ENCODE measurements at places on chromosomes 3 and 15. TPM values are rescaled to one million over a fixed set of nuclear protein-coding genes. Genes with fewer than 3 reads are reported as not detected.

- no peak overlapping the region for H3K27ac ChIP-seq
- peaks cover 7% of the 10 kb centered on the region for H3K27me3 ChIP-seq
- H3K4me1 ChIP-seq, result no peaks in the 10 kb centered on the region
- no peaks in the 10 kb centered on the region for H3K36me3 ChIP-seq
Observed at GRCh38 chr3:137792626-137793271, 28.6 kb downstream of the SOX14 start.

- no peak overlapping the region for H3K4me3 ChIP-seq
- peaks cover 59% of the 10 kb centered on the region for H3K36me3 ChIP-seq
- no peak overlapping the region for H3K27ac ChIP-seq
Observed at GRCh38 chr15:48777645-48778330, 33.1 kb downstream of the CEP152 start.

- no peak for DNase-seq
- H3K27ac ChIP-seq, result no peak overlapping the region
- peaks cover 1% of the 10 kb centered on the region for H3K36me3 ChIP-seq
- H3K4me3 ChIP-seq, result no peak overlapping the region
Observed at GRCh38 chr3:112689385-112689784, 48.4 kb upstream of the CCDC80 start.

- H3K27me3 ChIP-seq, result no peaks in the 10 kb centered on the region
- no peaks in the 10 kb centered on the region for H3K4me1 ChIP-seq
- H3K27ac ChIP-seq, result no peak overlapping the region
- H3K4me3 ChIP-seq, result no peak overlapping the region
Observed at GRCh38 chr3:160768031-160768430, 12.0 kb downstream of the PPM1L start.

- H3K27me3 ChIP-seq, result peaks cover 24% of the 10 kb centered on the region
- no peaks in the 10 kb centered on the region for H3K36me3 ChIP-seq
- H3K4me1 ChIP-seq, result no peaks in the 10 kb centered on the region
- no peak overlapping the region for H3K27ac ChIP-seq
Observed at GRCh38 chr3:159897331-159898075, 91.1 kb upstream of the IL12A start.

CDC25A gene
- 23.4 TPM for total RNA-seq

SCN5A gene
- not detected for total RNA-seq

GRCh38 chr15:29815000-29815710 is 7.1 kb downstream of the TJP1 start:
- no peak for DNase-seq
- peaks cover 81% of the 10 kb centered on the region for H3K27me3 ChIP-seq
- H3K4me1 ChIP-seq, result no peaks in the 10 kb centered on the region
- no peak overlapping the region for H3K4me3 ChIP-seq
- H3K36me3 ChIP-seq, result peaks cover 1% of the 10 kb centered on the region

GRCh38 chr3:42906070-42906847 is at the start of gene ZNF662:
TSS of gene ZNF662 (plus strand) at chr3:42906142. CDS start at chr3:42908115, 1,973 bp downstream.
- H3K4me1 ChIP-seq, result peaks cover 11% of the 10 kb centered on the region
- peaks cover 24% of the 10 kb centered on the region for H3K36me3 ChIP-seq
- no peak for DNase-seq
- peak within 1 kb of the TSS; percentile 13 for H3K4me3 ChIP-seq
- no peak within 1 kb of the TSS for H3K27ac ChIP-seq

- H3K4me1 ChIP-seq, result peaks cover 30% of the 10 kb centered on the region
- no peaks in the 10 kb centered on the region for H3K36me3 ChIP-seq
- no peak overlapping the region for H3K4me3 ChIP-seq
- no peak for DNase-seq
Observed at GRCh38 chr3:4464576-4464975, 2.5 kb downstream of the SUMF1 start.

GRCh38 chr3:29420106-29420505 is 139.2 kb downstream of the RBMS3 start:
- H3K36me3 ChIP-seq, result no peaks in the 10 kb centered on the region
- H3K4me1 ChIP-seq, result no peaks in the 10 kb centered on the region
- DNase-seq, result no peak
- no peak overlapping the region for H3K27ac ChIP-seq
- no peak overlapping the region for H3K4me3 ChIP-seq
- no peaks in the 10 kb centered on the region for H3K27me3 ChIP-seq

- no peak overlapping the region for H3K4me3 ChIP-seq
- peaks cover 18% of the 10 kb centered on the region for H3K4me1 ChIP-seq
- DNase-seq, result no peak
- H3K36me3 ChIP-seq, result no peaks in the 10 kb centered on the region
Observed at GRCh38 chr3:125386811-125387210, 11.7 kb upstream of the ZNF148 start.

KLF13 gene
- 235 TPM for total RNA-seq

ROBO1 gene
- 0.62 TPM for total RNA-seq

GABRR3 gene
- not detected for total RNA-seq

- H3K27ac ChIP-seq, result no peak overlapping the region
- H3K36me3 ChIP-seq, result no peaks in the 10 kb centered on the region
- DNase-seq, result no peak
Observed at GRCh38 chr3:166877971-166878370, 502.1 kb downstream of the ZBBX start.

GRCh38 chr3:186750316-186750715 is 33.1 kb upstream of the EIF4A2 start:
- no peak for DNase-seq
- no peak overlapping the region for H3K4me3 ChIP-seq
- H3K4me1 ChIP-seq, result peaks cover 9% of the 10 kb centered on the region
- no peaks in the 10 kb centered on the region for H3K27me3 ChIP-seq

TNFSF10 gene
- 83.8 TPM for total RNA-seq

- DNase-seq, result no peak
- no peaks in the 10 kb centered on the region for H3K36me3 ChIP-seq
- no peaks in the 10 kb centered on the region for H3K27me3 ChIP-seq
Observed at GRCh38 chr15:65937476-65937875, 68.2 kb downstream of the RAB11A start.

GRCh38 chr3:62876064-62876463 is 848 bp upstream of the CADPS start:
- no peaks in the 10 kb centered on the region for H3K36me3 ChIP-seq
- no peaks in the 10 kb centered on the region for H3K4me1 ChIP-seq
- no peak overlapping the region for H3K4me3 ChIP-seq
- H3K27ac ChIP-seq, result no peak overlapping the region
- peaks cover 39% of the 10 kb centered on the region for H3K27me3 ChIP-seq

GRCh38 chr3:101279162-101279561 is 41.2 kb downstream of the IMPG2 start:
- H3K4me3 ChIP-seq, result no peak overlapping the region
- H3K4me1 ChIP-seq, result no peaks in the 10 kb centered on the region
- H3K27ac ChIP-seq, result no peak overlapping the region
- H3K36me3 ChIP-seq, result no peaks in the 10 kb centered on the region
- no peaks in the 10 kb centered on the region for H3K27me3 ChIP-seq
- no peak for DNase-seq

ADAMTS17 gene
- total RNA-seq, result 5.0 TPM

DNA sequence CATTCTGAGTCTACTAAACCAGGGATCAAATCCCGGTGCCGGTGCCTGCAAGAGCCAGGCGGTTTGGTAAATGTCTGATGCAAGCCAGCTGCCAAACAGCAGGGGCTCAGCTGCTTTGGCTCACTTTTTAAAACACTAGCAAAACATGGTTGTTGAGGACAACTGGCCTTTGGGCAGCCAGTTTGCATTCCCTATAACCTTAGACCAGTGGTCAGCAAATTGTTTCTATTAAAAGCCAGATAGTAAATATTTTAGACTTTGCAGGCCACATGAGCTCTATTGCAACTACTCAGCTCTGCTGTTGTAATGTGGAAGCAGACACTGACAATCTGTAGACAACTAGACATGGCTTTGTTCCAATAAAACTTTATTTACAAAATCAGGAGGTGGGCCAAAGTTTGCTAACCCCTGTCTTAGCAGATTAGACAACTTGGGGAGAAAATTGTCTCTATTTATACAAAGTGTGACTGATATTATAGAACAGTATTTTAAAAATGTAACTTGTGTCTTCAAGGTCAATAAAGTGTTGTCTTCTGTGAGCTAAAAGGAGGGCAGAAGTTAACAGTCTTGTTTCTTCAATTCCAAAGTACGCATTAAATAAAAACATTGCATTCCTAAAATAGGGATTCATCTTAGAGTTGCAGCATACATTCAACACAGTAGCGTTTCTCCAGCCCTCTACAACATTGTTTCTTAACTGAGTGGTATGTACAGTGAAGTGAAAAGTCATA is 67.6 kb downstream of the SSUH2 start:
- H3K36me3 ChIP-seq, result no peaks in the 10 kb centered on the region
- no peak overlapping the region for H3K4me3 ChIP-seq
- no peak for DNase-seq
- no peaks in the 10 kb centered on the region for H3K4me1 ChIP-seq
- H3K27ac ChIP-seq, result no peak overlapping the region

GRCh38 chr3:79497447-79498111 is 270.2 kb downstream of the ROBO1 start:
- no peaks in the 10 kb centered on the region for H3K36me3 ChIP-seq
- no peaks in the 10 kb centered on the region for H3K27me3 ChIP-seq
- H3K4me3 ChIP-seq, result no peak overlapping the region
- H3K27ac ChIP-seq, result no peak overlapping the region
- H3K4me1 ChIP-seq, result no peaks in the 10 kb centered on the region
- DNase-seq, result no peak

CTSH gene
- total RNA-seq, result 54.8 TPM

DNA sequence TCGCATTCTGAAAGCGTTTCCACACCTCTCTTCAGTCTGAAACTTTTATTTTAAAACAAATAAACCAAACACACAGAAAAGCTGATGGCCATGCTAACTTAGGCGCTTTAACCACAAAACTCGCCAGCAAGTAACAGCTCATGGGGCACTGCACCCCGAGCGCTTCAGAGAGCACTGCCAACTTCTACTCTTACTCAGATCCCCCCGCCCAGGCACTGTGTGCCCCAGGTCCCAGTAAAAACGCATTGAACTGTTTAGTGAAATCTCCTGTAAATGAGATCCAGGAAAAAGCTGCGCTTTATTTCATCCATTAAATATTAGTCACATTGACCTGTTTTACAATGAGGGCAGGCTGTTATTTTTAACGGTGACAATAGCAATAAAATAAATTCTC is 99.7 kb downstream of the LRIG1 start:
- peaks cover 14% of the 10 kb centered on the region for H3K36me3 ChIP-seq
- no peak overlapping the region for H3K4me3 ChIP-seq
- H3K27me3 ChIP-seq, result no peaks in the 10 kb centered on the region
- no peak overlapping the region for H3K27ac ChIP-seq
- H3K4me1 ChIP-seq, result no peaks in the 10 kb centered on the region

- H3K27ac ChIP-seq, result no peak overlapping the region
- no peak overlapping the region for H3K4me3 ChIP-seq
- H3K27me3 ChIP-seq, result peaks cover 3% of the 10 kb centered on the region
- DNase-seq, result no peak
Observed at GRCh38 chr3:70277304-70277703, 35.1 kb downstream of the MDFIC2 start.

- H3K4me1 ChIP-seq, result peaks cover 31% of the 10 kb centered on the region
- no peak overlapping the region for H3K27ac ChIP-seq
- H3K36me3 ChIP-seq, result peaks cover 3% of the 10 kb centered on the region
- DNase-seq, result no peak
Observed at GRCh38 chr15:76976141-76976540, 18.8 kb upstream of the PSTPIP1 start.

CASR gene
- total RNA-seq, result 0.06 TPM

- H3K4me3 ChIP-seq, result no peak overlapping the region
- H3K27ac ChIP-seq, result peak overlapping the region; percentile 5
- DNase-seq, result no peak
- no peaks in the 10 kb centered on the region for H3K36me3 ChIP-seq
Observed at GRCh38 chr15:99438691-99439523, 126.9 kb upstream of the MEF2A start.

BNC1 gene
- not detected for total RNA-seq

DNA sequence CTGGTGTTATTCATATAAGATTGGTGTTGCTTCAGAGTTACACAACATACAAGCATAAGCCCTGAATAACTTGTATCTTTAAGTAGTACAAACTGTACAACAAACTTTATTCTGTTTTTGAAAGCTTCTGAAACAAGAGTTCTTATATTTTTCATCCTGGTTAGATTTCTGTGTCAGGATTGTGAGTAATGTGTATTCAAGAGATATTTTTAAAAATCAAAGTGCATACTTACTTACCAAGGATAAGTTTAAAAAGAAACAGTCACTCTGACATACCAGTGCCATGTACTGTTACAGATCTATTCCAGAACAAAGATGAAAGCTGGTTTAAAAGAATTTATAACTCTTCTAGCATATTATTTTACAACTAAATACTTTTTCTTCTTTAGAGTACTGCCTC is 755.1 kb downstream of the ZPLD1 start:
- DNase-seq, result no peak
- no peaks in the 10 kb centered on the region for H3K27me3 ChIP-seq
- H3K36me3 ChIP-seq, result no peaks in the 10 kb centered on the region

DNA sequence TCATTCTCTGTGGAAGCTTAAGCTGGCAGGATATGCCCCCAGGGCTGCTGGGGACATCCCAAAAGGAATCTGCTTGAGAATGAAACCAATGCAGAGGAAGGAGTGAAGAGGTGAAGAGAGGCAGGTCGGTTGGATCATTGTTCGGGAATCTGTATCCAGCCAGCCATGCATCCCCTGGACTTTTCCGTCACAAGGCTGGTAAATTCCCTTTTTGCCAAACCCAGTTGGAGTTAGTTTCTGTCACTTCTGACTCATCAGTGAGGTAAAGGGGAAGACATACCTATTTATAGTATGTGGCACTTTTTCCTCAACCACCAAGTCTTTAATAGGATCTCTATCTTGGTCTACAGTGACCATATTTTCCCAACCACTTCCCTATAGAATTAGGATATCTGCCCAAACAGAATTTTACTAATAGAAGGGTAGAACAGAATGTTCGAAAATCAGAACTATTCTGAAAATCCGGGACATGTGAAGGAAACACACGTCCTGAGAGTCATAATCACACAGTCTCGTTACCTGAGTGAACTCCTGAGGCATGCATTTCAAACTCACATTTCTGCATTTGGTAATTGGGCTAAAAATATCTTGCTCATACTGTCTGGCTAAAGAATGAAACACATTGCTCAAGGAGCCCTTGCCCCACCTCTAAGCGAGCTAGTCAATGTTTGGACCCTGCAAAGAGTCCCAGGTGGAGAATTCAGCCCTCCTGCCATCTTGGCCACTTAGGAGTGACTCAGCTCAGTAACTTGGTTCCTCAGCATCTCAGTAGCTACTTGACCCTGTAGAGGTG is 289.7 kb upstream of the ADAMTS9 start:
- no peaks in the 10 kb centered on the region for H3K4me1 ChIP-seq
- H3K36me3 ChIP-seq, result no peaks in the 10 kb centered on the region

DNA sequence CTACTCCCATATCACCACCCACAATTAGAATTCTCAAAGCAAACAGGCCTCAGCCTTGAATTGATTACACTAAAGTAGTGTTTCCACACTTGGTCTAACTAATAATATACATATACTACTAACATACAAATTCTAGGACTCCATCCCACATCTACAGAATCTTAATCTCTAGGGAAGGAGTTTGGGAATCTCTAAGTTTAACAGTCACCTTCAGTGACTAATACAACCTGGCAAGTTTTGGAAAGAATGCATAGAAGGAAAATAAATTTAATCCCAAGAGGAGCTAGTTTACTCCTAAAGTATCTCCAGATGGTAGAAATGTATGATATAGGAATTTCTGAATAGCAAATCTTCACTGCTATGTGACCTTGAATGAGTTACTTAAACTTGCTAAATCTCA is 9.1 kb downstream of the CLPX start:
- H3K36me3 ChIP-seq, result peaks cover 29% of the 10 kb centered on the region
- H3K27me3 ChIP-seq, result no peaks in the 10 kb centered on the region
- H3K4me3 ChIP-seq, result no peak overlapping the region
- DNase-seq, result no peak
- no peak overlapping the region for H3K27ac ChIP-seq
- peaks cover 9% of the 10 kb centered on the region for H3K4me1 ChIP-seq

AEN gene
- 52.5 TPM for total RNA-seq
